ENCODE measurements at places on chromosomes 16 and 17.

- DNase-seq = no peak
Measured at GRCh38 chr16:11144122-11144521, 111.9 kb downstream of the SOCS1 start.

DNA sequence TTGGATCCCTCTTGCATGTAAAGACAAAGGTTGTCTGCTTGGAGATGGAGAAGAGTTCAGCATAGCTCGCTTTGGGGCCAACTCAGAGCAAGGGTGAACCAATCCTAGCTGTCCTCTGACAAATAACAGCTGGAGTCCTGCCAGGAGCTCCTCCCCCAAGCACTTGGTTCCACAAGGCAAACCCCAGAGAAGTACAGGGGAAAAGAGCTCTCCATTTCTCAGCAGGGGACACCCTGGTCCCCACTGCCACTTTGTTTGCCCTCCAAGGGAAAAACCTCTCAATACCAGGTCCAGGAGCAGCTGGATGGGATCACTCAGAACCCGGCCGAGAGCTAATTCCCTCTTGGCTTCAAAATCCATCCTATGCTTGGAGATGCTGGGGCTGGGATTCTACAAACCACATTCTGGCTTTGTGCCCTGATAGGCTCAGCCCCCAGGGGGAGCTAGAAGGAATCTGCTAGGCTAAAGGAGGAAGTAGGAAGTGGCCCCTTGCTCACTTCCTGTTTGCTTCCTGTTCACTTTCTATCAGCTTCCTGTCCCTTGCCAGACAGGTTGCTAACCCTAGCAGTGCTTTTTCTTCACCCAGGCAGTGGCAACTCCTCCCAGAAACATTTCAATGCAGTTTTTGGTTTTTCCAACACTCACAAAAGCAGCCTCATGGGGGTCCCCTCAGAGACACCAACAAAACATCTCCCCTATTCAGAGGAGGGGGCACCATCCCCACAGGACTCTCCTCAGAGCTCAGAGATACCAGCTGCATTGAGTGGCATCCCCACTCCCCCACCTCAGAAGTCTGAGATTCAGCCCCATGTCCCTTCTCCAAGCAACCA is 30.7 kb downstream of the CDRT4 start:
- no peak for DNase-seq

DNA sequence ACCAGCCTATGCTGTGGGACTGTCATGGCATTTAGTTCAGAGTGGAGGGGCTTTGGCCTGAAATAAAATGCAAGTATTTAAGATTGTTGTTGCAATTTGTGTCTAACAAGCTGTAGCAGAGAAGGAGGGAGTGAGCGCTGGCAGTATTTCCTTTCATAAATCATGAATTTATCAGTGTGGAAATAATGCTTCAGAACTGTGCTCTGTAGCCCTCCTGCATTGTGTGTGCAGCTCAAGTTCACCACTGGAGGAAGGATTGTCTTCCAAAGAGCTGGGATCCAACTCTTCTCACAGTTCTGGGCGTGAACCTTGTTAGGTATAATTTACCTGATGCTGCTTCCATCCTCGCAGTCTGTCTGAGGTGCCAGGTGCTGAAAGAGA is 15.1 kb downstream of the SNX11 start:
- no peak for DNase-seq

GRCh38 chr17:83106056-83106588 is 26.7 kb downstream of the METRNL start:
- no peak for DNase-seq

- DNase-seq = no peak
Measured at GRCh38 chr17:49455272-49455861, 39.7 kb upstream of the NGFR start.

- no peak for DNase-seq
Measured at GRCh38 chr17:1045456-1045855, 48.5 kb downstream of the TIMM22 start.

GRCh38 chr16:57918994-57919393 is 51.9 kb downstream of the CNGB1 start:
- DNase-seq = no peak

GRCh38 chr16:48409839-48410632 is 24.8 kb upstream of the SIAH1 start:
- no peak for DNase-seq

DNA sequence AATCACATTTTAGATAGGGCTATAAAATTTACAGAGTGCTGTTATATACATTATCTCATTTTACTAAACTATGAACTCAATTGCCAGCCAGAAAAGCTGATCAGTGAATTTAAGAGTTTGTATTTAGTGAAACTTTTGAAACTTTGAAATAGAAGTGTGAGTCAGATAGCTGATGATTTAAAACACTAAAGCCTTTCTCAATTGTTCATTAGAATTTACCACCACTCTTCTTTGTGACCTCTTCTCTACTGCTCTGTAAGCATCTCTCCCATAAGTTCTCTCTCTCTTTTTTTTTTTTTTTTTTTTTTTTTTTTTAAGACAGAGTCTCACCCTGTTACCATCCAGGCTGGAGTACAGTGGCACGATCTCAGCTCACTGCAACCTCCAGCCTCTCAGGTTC is 43.7 kb downstream of the GOSR1 start:
- DNase-seq = no peak

DNA sequence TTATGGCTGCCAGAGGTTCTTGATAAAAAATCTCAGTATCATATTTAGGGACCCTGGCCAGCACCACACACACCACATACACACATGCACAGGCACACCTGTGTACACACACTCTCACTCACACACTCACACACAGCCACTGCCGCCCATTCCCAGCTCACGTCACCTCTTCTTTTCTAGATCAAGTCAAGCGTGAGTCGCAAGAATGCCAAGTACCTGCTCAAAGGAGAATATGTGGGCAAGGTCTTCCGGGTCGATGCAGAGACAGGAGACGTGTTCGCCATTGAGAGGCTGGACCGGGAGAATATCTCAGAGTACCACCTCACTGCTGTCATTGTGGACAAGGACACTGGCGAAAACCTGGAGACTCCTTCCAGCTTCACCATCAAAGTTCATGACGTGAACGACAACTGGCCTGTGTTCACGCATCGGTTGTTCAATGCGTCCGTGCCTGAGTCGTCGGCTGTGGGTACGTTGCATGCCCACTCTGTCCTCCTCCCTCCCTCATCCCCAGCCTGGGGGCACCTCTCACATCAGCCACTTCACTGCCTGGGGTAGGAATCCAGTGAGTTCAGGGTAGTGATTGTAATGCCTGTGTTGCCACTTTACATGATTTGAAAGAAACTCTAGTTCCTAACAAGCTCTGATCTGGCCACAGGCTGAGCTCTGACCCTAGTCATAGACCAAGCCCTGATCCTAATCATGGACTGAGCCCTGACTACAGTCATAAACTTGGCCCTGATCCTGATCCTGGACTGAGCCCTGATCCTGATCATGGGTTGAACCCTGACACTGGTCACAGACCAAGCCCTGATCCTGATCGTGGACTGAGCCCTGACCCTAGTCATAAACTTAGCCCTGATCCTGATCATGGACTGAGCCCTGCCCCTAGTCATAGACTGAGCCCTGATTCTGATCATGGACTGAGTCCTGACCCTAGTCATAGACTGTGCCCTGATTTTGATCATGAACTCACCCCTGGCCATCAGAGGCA is 20.4 kb downstream of the CDH5 start:
- DNase-seq = no peak

DNA sequence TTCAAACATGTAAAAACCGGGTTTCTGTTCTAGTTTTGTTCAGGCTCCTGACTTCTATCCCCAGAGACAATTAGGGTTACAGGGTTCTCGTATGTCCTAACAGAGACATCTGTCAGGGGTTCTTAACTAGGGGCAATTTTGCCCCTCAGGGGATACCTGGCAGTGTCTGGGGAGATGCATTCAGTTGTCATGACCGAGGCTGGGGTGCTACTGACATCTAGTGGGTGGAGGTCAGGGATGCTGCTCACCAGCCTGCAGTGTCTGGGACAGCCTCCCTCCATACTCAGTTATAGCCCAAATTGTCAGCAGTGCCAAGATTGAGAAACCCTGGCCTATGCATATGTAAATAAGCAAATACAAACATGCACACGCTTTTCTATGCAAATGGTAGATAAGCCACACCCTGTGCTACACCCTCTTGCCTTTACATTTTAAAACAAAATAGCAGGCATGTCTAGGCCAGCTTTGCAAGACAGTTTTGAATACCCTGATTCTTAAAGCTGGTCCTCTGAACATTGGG is 37.4 kb downstream of the CLEC16A start:
- peak; percentile 52 for DNase-seq

- no peak for DNase-seq
Measured at GRCh38 chr17:2723505-2723996, 12.0 kb upstream of the CLUH start.

- DNase-seq = no peak
Measured at GRCh38 chr16:25546791-25547190, 145.0 kb upstream of the HS3ST4 start.

DNA sequence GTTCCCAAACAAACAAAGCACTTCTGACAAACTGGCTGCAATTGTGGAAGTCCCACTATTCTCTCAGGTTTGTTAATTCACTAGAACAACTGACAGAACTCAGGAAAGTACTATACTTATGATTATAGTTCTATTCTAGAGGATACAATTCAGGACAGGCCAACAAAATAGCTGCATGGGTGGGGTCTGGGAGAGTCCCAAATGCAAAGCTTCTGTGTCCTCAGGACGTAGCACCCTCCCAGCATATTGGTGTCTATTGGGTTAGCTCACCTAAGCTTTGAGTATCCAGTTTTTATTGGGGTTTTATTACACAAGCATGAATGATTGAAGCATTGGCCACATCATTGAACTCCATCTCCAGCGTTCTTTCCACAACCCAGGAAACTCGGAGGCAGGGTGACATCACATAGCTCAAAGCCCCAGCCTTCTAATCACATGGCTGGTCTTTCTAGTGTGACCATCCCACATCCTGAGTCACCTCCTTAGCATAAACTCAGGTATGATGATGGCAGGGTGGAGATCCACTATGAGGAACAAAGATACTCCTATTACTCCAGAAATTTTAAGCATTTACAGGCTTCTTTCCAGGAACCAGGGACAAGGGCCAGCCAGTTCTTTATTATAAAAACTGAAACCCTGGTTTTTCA is 43.9 kb upstream of the CCNF start:
- no peak for DNase-seq

DNA sequence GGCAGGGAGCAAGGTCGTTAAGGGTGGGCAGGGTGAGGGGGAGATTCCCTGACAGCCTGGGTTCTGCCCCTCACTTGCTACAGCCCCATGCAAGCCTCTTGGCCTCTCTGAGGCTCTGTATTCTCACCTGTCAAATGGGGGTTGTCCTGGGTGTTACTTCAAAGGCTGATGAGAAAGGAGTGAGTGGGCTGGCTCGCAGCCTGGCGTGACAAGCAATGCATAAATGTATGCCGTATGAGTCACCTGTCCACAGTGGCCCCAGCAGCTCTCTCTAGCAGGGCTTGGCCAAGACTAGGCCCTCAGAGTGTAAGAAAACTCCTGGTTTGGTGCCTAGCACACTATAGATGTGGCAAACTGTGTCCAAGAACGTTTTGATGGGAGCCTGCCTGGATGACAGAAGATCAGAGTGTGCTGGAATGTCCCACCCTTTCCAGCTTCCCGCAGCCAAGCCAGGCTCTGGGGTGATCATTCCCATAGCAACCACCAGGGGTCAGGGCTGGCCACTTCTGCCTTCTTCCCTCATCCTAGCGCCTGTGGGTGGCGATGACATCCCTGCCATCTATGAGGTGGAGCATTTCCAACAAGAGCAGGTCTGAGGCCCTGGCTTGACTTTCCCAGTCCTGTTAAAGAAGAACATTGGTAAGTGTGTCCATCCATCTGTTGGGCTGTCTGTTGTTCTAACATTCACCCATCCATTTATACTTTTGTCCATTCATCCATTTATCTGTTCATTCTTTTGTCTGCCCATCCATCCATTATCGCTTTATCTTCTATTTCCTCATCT is 37.2 kb upstream of the ADGRG1 start:
- DNase-seq = no peak

DNA sequence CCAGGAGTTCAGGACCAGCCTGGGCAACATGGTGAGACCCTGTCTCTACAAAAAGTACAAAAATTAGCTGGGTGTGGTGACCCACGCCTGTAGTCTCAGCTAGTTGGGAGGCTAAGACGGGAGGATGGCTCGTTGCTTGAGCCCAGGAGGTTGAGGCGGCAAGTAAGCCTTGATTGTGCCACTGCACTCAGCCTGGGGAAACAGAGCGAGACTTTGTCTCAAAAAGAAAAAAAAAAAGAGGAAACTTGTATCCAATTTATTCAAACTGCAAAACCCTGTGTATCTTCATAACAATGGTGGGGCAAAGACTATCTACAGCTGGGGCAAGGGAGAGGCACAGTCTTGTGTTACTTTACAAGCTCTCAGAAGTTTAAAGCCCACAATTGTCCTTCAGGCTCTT is 21.5 kb downstream of the GRB7 start:
- DNase-seq = no peak

GRCh38 chr17:27413315-27413714 is 42.9 kb upstream of the KSR1 start:
- no peak for DNase-seq

GRCh38 chr17:78355045-78355641 is 4.7 kb downstream of the SOCS3 start:
- no peak for DNase-seq

DNA sequence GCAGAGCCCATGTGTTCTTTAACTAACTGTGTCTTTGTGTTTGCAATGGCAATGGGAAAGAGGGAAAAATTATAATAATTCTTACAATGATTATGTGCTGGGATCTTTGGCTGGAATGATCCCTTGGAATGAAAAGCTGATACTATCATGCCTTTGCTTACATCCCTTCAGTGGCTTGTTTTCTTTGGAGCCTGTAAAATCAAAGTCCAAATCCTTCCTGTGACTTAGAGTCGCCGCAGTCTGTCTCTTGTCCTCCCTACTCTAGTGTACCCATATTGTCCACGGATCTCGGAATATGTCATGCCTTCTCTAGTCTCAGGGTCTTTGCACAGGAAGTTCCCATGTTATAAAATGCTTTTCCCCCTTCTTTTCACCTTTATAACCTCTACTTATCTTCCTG is 111.7 kb upstream of the MAF start:
- no peak for DNase-seq

- no peak for DNase-seq
Measured at GRCh38 chr17:17179371-17179827, 26.7 kb downstream of the PLD6 start.

DNA sequence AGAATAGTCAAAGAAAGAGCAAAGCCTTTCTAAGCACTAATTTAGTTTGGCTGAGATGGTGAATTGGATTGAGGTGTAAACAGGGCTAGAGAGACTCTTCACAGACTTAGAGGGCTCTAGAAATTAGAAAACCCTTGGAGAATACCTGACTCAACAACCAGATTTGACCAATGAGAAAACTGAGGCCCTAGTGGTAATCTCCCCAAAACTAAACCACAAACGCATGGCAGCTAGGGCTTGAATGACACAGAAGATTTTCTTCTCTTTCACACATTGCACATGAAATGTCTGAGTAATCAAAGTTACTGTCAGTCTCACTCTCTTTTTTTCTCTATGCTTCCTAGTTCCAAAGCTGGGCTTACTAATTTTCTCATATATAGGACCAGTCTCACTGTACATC is 314.5 kb upstream of the KCNJ16 start:
- no peak for DNase-seq
